Stimulated activated CD4-positive, alpha-beta T cell treated with anti-CD3 and anti-CD28 coated beads, Interleukin-15, amount 100 ng/mL, for 1 hour (primary cell): ENCODE measurements at places on chromosomes 16 and 17.

DNA sequence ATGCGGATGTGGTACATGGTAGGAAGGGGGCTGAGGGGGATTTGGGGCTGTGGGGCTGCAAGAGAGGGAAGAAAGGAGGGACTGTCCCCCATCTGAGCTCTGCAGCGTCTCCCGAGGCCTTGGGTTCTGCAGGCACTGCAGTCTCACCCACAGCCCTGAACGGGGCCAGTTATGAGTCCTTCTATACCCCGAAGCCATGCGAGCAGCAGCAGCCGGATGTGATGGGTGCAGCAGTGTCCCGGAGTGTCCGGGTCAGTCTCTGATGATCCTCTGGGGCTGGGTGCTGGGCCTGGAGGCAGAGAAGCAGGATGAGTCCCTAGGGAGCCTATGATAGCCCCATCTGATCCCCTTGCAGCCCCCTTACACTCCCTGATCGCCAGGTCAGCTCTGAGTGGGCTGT is 41.5 kb downstream of the CPNE2 start:
- DNase-seq, result no peak

DNA sequence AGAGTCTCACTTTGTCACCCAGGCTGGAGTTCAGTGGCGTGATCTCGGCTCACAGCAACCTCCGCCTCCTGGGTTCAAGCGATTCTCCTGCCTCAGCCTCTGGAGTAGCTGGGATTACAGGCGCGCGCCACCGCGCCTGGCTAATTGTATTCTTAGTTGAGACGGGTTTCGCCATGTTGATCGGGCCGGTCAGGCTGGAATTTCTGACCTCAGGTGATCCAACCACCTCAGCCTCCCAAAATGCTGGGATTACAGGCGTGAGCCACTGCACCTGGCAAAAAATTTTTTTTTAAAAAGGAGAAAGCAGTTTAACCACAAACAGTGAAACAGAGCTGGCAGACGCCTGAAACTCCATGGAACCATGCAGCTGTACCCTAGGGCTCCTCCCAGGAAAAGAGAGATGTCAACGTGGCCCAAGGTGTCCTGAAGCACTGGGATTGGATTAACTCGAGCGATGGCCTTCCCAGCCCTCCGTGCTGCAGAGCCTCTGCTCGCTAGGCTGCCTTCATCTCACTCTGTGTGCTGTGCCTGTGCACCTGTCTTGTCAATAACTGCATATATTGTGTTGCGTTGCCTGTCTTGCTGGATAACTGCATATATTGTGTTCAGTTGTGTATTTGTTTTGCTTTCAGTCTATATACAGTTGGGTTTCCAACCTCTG is 29.6 kb upstream of the FOXK2 start:
- no peak for DNase-seq

DNA sequence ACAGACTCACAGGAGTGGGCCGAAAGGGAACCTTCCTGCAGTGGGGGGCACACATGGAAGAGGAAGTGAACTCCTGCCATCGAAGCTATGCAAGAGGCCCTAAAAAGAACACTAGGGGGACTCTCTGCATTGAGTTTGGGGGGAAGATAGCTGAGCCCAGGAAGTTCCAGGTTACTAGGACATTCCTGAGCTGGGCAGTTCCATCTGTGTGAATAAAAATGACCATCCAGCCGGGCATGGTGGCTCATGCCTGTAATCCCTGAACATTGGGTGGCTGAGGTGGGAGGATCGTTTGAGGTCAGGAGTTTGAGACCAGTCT is 211.8 kb downstream of the ZNF423 start:
- DNase-seq, result no peak

DNA sequence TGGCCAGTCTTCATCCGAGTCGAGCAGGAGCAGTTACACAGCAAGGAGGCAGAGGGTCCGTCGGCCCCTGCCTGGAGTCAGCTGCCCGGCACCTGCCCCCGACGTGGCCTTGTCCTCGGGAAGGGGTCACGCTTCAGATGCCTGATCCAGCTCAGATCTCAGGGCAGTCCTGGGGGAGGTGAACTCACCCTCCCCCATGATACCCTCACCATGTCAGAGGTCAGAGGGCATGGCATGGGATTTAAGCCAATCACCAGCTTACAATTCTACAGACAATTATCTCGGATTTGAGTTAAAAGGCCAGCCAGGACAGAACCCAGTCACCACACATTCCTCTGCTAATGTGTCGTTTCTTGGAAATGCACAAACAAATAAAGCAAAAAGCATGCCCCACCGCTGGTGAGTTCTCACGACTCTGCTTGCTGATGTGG is 211.3 kb downstream of the FOXL1 start:
- no peak for DNase-seq

- DNase-seq, result no peak
Measured at GRCh38 chr16:75732871-75733270, 6.6 kb upstream of the CPHXL start.

- no peak for DNase-seq
Measured at GRCh38 chr17:74561586-74561985, 5.7 kb downstream of the CD300H start.

DNA sequence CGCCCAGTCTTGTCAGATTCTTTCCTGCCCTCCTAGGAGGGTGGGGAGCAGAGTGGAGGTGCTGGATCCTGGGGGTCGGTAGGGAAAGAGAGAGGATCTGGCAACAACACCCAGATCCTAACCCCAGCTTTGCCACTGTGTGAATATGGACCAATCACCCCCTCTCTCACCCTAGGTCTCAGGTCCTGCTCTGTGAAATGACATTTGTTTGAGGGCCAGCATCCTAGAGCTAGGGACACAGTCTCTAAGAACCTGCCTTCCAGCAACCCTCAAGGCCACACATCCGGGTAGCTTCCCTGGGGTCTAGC is 28.4 kb upstream of the MAP3K14 start:
- DNase-seq, result no peak

GRCh38 chr17:77210946-77211541 is 70.3 kb downstream of the SEC14L1 start:
- DNase-seq, result no peak

GRCh38 chr16:16887193-16887592 is 508.3 kb downstream of the NPIPA7 start:
- DNase-seq, result no peak

DNA sequence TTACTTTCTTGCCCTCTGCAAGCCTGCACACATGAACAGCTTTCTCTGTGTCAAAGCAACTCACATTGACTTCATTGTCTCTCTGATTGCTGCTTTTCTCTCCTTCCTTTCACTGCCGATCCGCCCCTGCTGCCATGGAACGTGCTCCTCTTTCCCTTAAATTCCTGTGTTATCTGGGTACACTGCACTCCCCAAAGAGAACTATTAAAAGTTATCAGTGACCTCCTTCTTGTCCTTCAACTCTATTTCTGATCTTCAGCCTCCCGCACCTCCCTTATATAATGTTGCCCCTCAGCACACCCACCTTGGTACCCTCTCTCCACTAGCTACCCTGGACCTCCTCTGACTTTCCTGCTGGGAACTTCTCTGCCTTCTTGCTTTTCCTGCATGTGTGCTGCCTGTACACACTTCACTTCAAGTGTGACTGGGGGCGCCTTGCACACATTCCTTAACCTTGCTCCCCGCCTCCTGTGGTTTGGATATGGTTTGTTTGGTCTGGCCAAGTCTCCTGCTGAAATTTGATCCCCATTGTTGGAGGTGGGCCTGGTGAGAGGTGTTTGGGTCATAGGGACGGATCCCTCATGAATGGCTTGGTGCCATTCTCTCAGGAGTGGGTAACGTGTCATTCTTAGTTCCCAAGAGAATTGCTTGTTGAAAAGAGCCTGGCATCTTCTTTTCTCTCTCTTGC is 26.7 kb upstream of the PMP22 start:
- no peak for DNase-seq

GRCh38 chr17:40859536-40859935 is 7.5 kb downstream of the KRT12 start:
- no peak for DNase-seq

DNA sequence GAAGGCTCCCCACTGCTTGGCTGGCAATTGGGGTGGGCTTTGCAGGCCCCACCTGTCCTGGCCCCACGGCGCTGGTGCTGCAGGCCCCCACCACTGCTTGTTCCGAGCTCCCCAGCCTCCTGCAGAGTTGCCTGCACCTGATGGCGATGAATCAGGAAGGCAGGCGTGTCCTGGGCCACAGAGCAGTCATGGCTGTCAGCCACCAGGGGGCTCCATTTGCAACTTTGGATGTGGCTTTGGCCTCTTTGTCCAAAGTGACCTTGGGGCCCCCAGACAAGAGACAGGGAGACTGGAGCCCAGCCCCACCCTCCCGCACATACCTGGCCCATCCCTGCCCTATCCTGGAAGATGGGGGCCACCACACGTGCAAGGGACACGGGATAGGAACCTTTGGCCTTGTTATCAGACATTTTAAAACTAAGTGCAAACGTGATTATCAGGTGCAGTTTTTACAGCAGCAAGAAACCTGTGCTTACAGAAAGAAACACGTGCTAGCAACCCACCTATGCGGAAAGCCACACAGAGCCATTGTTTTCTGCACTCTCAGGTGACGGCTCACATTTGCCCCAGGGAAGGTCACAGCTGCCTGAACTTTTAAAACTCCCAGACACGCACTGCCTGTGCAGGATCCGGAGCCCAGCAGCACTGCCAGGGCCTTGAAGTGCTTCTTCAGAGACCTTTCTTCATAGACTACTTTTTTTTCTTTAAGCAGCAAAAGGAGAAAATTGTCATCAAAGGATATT is at the start of gene DNASE1:
DNASE1 (plus strand) TSS at position 443 of the 743 bp plus-strand sequence. CDS start 683 bp downstream, outside the sequence.
- no peak for DNase-seq

DNA sequence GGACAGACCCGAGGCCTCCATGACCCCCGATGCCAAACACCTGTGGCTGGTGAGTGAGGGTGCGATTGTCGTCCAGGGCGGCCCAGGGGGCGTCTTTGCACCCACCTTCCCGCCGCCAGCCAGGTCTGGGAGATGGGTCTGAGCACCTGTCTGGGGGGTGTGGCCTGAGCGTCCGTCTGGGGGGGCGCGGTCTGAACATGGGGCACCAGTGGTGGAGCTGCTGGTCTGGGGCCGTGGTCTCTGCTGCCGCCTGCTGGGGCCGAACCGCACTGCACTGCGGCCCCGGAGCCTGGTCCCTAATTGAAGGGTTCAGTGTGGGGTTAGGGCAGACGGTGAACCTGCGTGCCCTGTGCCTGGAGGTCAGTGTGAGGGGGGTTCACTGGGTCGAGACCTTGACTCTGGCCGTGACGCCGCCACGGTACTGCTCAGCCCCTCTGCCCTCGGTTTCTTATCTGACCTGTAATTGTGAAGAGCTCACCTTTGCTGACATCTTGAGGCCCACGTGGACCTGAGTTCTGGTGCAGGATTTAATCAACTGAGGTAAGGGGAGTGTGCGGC is 12.6 kb upstream of the TCF25 start:
- DNase-seq, result peak; percentile 62

GRCh38 chr16:2787406-2787805 is at the start of gene PRSS33:
PRSS33 (minus strand) TSS chr16:2787560; CDS start chr16:2786547, 1,013 bp downstream.
- no peak for DNase-seq

DNA sequence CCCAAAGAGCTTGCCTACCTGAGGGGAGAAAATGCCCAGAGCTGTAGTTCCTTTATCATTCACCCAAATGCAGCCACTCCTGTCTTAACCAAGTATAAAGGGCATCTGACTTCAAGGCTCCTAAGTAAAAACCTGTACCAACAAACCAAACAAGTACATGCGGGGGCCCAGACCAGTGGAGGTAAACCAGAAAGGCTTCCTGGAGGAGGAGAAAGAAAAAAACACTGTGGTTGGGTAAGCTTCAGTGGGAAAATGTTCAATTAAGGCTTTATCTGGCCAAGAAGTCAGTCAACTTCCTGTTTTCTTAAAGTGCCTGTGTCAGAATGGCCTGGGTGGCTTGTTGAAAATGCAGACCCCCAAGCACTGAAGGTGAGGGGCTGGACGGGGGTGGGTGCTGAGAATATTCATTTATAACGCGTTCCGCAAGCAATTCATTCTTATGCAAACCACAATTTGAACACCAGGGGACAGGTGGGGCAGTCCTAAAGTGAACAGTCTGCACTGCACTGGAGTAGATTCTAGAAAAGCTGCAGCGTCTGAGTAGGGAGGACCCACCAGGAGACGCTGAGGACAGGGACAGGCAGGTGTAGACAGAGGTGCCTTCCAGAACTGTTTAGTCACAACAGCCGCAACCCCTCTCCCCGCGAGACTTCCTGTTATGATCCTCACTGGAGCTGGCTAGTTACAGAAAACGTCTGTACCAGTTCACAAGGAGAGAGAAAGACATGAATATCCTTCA is 467.1 kb downstream of the SOX9 start:
- no peak for DNase-seq

- DNase-seq, result no peak
Measured at GRCh38 chr17:57071991-57072944, 12.8 kb upstream of the AKAP1 start.

DNA sequence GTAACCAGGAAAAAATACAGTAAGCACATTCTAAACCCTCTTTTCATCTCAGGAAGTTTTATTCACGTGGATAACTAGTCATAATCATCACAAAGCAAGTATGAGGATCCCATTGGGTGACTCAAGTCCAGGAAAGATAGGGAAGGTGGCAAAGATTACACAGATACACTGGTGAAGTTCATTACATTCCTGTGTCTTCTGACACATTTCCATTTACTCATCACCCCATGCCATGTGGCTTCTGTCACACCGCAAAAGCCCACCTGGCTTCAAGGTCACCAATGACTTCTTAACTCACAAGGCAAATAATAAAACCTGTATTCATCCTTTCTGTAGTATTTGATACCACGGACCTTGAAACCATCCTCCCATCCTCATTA is 17.0 kb downstream of the HS3ST3A1 start:
- no peak for DNase-seq

DNA sequence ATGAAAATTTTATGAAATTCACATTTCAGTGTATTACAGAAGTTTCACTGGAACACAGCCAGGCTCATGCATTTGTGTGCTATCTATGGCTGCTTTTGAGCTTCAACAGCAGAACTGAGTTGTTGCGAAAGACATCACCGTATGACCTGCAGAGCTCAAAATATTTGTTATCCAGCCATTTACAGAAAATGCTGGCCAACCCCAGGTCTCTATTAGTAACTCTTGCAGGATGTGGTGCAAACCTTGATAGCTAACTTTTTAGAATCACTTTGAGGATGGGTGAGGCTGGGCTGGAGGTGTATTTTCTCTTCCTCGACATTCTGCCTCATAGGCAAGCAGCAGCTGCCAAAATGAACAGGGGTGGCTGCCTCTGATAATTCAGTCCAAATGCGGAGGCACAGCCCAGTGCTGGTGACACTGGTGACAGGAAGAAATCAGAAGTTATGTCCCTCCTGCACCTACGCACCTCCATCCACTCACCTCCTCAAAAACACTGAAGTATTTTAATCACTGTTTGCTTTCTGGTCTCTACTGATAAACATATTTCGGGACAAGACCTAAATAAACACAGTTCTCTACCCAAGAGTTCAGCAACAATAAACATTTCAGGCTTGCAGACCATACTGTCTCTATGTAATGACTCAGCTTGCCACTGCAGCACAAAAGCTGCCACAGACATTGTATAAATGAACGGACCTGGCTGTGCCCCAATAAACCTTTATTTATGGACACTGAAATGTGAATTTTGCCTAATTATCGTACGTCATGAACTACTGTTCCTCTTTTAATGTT is 28.5 kb downstream of the ARHGAP17 start:
- DNase-seq, result no peak
